CMK (cell line): ENCODE measurements at places on chromosomes 12 and 14.

DNA sequence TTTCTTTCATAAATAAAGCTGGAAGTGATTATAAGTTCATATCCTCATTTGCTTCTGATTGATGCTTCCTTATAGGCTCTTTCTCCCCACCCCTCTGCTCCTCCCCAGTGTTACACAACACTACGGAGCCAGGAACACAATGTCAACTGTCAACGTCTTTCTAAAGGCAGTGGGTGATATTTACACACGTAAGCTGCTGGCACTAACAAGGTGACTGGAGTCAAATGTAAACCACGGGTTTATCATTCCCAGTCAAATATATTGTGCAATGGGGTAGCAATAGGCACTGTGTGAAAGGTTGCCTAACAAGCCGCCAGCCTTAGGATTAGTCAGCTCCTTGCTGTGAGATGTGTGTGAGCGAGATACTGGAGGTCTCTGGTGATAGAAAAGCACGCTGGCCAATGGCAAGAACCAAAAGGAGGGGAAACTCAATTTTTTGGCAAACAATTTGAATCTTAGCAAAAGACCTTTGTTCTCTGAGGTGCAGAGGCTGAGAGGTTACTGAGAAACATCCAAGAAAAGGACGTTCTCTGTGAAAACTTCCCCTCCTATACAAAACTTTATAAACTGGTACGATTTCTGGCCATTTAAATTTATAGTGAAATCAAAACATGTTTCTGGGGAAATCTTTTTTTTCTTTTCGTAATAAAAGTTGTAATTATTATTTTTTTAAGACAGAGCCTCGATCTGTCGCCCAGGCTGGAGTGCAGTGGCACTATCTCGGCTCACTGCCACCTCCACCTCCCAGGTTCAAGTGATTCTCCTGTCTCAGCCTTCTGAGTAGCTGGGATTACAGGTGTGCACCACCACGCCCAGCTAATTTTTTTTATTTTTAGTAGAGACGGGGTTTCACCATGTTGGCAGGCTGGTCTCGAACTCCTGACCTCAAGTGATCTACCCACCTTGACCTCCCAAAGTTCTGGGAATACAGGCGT lies 22.3 kb upstream of the HECTD1 start:
- DNase-seq = no peak

DNA sequence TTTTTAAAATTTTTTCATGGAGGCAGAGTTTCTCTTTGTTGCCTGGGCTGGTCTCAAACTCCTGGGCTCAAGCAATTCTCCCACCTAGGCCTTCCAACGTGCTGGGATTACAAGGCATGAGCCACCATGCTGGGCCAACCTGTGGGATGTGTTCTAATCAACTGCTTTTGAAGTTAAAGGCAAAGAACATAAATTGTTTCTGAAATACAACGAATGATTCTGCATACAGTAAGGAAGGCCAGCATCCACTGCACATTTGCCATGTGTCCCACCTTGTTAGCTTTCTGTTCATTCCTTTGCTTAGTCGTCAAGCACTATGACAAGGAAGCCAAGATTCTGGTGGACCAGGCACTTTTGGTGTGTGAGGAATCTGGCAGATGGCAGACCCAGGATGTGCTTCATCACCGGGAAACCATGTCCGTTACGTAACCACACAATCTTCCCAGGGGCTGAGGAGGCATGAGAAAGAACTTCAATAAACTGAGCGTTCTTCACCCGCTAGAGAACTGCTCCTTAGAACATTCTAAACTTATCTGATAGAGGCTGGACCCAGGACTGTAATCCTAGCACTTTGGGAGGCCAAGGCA lies 24.5 kb downstream of the MOK start:
- DNase-seq = no peak

DNA sequence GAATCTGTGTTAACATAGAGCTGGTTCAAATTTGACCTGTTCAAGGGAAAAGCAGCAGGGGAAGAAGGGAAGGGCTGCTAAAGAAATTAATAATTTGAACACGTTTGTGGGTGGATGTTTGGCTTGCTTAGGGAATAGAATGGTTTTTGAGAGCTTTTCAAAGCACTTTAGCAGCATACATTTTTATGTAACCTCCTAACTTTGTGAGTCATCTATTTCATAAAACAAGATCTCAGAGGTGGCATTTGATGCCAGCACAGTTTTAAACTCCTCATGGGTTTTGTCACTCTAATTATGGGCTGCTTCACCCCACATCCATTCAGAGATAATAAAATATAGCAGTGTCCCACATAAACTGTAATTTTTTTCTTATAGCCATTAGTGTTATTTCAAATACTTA lies 143.8 kb downstream of the ACSS3 start:
- DNase-seq = no peak

DNA sequence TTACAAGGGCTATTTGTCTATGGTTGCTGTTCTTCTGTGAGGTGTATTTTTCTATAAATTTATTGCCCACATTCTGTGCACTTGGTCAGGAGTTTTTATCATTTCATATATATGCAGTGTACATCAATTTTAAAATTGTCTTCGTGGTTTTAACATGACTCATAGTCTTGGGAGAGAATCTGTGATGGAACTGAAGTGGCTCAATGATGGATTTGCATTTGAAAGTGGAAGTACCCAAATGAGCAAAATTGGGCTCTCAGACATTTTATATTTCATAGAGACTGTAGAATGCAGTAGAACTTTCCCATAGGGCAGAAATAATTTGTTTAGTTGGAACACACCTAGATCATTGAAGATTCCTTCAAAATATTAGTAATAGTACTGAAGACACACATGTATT lies 1.9 kb upstream of the SCFD1 start:
- no peak for DNase-seq
